ENCODE measurements at places on chromosomes 6 and 20.

DNA sequence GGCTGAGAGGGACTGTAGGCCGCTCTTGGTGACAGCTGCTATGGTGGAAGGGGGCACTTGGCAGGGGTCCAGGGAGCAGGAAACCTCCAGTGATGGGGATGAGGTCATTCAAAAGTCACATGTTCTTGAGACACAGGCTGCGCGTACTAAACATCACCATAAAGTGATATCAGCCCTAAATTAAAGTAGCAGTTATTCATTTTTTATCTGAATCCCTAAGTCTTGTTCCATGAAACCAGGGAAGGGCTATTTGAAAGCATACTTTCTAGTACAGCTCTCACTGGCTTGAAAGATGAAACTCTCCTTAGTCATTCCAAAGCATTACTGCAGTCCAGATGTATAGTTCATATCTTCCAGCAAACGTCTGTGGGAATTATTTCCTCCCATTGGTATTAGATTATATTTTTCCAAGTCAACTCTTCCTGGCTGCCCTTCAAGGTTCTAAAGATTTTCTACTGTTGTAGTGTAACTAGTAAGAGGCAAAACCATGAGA, 373.1 kb downstream of the CD109 start:
- H3K27ac ChIP-seq: no peak overlapping the region
- DNase-seq: no peak
- H3K4me3 ChIP-seq: no peak overlapping the region
- no peaks in the 10 kb centered on the region for H3K27me3 ChIP-seq
- H3K36me3 ChIP-seq: no peaks in the 10 kb centered on the region
- no peaks in the 10 kb centered on the region for H3K4me1 ChIP-seq

GRCh38 chr20:61735503-61735785, 330.2 kb downstream of the TAF4 start:
- no peaks in the 10 kb centered on the region for H3K27me3 ChIP-seq
- no peak overlapping the region for H3K27ac ChIP-seq
- DNase-seq: no peak
- H3K4me3 ChIP-seq: no peak overlapping the region

DNA sequence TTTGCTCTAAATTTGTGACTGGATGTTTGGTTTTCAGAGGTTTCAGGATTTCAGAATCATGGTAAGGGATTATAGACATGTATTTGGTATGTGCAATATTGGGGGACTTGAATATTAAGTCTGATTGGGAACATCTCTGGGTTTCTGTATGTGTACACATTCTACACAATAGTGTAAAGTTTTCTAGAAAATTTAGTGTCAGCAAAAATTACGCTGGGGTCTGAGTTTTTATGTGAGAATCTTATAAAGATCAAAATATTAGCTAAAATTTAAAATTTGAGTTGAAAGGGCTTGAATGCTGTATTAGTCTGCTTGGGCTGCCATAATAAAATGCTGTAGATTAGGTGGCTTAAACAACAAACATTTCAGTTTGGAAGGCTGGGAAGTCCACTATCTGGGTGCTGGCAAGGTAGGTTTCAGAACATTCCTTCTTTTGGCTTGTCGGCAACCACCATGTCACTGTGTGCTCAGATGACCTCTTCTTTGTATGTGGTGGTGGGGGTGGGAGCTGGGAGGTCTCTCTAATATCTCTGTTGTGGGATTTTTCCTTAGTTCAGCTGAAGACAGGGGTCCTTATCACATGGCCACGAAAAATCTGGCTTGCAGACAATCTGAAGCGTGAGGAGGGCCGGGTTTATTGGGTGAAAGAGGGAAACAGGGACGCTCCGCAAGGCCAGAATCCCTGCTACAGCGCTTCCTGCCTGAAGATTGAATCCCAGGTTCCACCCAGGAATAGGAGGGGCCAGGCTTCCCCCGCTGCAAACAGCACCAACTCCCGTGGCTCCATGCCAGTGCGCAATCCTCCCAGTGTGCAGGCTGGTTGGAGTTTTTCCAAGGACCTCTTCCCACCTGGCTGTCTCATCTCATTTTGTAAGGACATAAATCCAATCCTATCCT, 299.7 kb downstream of the PLCB1 start:
- peak overlapping the region; percentile 70 for H3K27ac ChIP-seq
- peaks cover 26% of the 10 kb centered on the region for H3K4me1 ChIP-seq
- DNase-seq: peak; percentile 86
- H3K36me3 ChIP-seq: no peaks in the 10 kb centered on the region
- H3K27me3 ChIP-seq: no peaks in the 10 kb centered on the region
- H3K4me3 ChIP-seq: no peak overlapping the region

DNA sequence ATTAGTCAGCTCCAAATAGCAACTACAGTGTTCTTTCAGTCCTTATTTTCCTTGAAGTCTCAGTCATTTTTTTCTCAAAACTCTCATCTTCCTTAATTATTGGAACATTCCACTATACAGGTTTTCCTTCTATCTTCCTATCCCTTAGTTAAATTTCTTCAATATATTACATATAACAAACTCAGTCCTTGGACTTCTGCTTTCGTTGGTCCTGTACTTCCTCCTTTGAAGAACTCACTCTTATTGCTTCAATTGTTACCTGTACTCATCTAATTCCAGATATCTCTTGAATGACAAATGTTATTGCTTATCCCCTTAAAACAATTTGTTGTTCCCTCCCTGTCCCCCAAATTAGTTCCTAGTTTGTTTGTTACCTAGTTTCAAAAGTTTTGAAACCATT, 67.7 kb upstream of the NOTCH4 start:
- no peaks in the 10 kb centered on the region for H3K36me3 ChIP-seq
- H3K4me1 ChIP-seq: peaks cover 12% of the 10 kb centered on the region
- H3K4me3 ChIP-seq: no peak overlapping the region
- no peak for DNase-seq
- no peak overlapping the region for H3K27ac ChIP-seq
